ENCODE measurements at places on chromosomes 12 and 14.
A peak's percentile ranks its signal among the peaks of the same experiment; 100 is the strongest.

GRCh38 chr12:111089616-111090015 lies 169.2 kb upstream of the MYL2 start:
- no peak for DNase-seq

DNA sequence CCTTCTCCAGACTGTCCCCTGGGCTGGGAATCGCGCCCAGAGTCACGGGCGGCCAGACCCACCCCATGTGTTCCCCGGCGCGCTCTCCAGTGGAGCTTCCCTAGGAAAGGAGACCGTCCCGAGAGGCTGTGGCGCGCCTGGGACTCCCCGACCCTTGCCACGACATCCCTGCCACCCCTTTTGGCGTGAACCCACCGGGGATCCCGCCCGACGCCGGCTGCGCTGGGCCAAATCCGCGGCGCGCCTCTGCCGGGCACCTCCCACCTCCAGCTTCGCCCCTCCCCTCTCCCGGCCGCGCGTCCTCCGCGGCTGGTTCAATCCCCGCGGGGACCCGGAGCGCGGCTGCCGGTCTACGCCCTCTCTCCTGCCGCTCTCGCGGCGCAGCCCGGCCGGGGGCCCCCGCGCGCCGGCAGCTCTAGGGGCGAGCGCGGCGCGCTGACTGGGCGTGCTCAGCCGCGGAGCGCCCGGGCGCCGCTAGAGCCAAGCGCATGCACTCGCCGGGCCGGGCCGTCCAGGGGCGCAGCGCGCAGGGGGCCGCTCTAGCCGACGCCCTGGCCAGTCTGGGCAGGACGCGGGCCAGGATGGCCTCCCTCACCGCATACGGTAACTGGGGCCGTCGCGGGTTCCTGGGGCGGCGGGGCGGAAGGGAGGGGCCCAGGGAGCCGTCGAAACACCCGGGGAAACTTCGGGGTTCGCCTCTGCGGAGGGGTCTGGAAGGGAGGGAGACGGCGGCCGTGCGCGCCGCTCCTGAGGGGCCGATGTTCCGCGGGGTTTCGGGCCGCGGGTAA lies 77.4 kb upstream of the ANO4 start:
- peak; percentile 12 for DNase-seq

DNA sequence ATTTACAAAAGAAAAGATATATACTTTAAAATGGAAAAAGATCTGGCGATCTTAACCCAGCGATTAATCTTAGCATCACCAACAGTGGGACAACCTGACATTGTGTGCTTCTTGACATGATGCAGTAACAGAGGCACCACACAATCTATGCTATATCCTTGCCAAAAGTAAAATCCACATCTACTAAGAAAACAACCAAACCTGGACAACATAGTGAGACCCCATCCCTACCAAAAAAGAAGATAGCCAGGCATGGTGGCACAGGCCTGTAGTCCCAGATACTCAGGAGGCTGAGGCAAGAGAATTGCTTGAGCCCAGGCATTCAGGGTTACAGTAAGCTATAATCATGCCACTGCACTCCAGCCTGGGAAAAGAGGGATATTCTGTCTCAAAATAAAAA lies 50.5 kb downstream of the SINHCAF start:
- no peak for DNase-seq

DNA sequence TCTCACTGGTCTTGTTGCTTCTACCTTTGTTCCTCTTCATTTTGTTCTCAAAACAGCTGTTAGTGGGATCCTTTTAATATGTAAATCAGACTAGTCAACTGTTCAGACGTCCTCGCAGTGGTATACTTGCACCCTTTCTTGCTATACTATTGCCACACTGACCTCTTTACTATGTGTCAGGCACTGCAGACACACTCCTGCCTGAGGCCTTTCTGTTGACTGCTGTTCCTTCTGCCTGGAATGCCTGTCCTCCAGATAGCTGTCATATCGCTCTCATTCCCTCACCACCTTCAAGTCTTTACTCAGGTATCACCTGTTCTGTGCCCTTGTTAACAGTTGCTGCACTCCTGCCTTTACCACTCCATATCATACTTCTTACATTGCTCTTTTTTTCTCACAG lies 90.0 kb upstream of the TMEM263 start:
- no peak for DNase-seq

DNA sequence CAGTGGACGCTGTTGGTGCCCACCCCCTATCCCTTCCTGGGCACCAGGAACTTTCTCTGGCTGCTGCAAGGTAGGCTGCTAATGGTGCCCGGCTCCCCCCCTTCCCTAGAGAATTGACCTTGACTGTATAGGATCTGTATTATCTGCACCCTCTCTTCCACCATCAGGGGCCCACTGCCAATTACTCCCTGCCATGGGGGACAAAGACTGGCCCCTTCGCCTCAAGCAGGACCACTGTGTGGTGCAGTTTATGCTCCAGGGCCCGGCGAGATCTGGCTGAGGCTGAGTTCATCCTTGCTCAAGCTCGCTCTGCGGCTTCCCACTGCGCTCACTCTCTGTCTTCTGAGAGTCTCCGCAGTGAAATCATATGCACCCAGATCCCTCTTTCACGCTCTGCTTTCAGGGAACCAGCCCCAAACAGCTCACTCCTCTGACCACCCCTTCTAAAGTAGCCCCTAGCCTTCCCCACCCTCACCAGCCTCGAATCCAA lies 95.2 kb downstream of the LGMN start:
- no peak for DNase-seq

DNA sequence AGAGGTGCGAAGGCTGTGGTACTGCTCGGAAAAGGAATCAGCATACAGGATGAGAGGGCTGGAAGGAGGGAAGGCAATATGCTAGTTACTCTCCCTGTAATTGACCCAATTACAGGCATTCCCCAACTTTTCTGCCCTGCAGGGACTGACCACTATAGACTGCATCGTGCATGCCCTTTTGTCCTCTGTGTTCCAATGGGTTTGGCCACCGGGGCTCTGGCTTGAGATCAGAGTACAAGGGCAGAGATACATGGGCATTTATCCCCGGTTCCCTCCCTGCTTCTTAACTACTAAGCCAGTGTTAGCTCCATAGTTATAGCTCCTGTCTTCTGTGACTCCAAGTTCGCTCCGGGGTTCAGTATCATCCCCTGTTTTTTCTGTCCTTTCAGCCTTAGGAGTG lies 59.7 kb downstream of the GTF2A1 start:
- DNase-seq: no peak

DNA sequence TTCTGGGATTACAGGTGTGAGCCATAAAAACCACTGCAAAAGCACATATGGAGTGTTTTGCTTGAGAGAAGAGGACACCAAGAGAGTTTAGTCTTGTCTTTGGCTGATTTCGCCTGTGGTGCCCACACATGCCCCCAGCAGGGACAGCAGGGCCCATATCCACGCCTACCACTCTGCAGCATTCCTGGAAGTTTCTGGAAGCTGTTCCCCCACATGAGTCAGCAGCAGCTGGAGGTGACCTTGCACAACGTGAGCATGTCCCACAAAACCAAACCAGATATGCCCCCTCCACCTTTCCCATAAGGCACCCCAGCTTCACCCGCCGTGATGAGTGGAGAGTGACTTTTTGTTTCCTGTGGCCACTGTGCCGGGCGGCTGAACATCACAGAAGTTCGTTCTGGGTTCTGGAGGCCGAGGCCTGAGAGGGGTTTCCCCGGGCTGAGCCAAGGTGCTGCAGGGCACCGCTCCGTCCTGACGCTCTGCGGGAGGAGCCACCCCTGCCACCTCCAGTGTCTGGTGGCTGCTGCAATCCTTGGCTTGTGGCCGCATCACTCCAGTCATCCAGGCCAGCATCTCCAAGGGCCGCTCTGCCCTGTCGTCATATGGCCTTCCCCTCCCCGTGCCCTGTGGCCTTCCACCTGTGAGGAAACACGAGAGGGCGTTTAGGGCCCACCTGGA lies 4.7 kb downstream of the ASPG start:
- DNase-seq: no peak

DNA sequence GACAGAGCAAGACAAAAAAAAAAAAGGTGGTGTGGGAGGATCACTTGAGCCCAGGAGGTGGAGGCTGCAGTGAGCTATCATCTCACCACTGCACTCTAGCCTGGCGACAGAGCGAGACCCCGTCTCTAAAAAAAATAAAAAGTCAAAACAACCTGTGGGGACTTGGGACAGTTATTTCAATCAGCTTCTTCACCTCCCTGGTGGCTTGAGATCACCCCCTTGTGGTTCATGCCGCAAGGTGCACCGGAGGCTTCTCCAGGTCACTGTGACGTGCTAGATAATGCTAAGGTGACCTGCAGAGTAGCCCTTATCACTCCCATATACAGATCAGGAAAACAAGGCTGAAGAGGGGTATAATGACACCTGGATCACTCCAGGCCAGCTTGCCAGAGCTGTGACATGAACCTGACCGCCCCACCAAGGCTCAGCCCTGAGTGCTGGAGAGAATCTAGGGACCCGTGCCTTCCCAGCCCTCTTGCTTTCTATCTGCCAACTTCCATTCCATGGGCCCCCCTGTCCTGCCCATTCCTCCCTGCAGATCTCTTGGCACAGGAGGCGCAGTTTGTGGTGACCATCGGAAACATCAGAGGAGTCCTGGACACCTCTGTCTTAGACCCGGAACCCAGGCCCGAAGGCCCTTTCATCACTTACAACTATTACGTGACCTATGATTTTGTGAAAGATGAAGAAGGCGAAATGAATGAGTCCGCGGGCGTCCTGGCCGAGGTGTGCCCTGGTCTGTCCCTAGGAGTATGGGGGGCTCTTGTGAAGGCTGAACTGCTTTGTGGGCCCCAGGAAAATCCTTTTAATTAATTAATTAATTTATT lies 8.1 kb downstream of the LRRC43 start:
- peak; percentile 26 for DNase-seq

GRCh38 chr12:34626363-34627157 lies 604.3 kb downstream of the ALG10 start:
- DNase-seq: no peak

- no peak for DNase-seq
Measured at GRCh38 chr14:52780893-52781292, 10.5 kb downstream of the GNPNAT1 start.

- no peak for DNase-seq
Measured at GRCh38 chr12:4160314-4161040, 113.1 kb upstream of the CCND2 start.

- no peak for DNase-seq
Measured at GRCh38 chr12:99260456-99260996, 387.0 kb upstream of the GARIN6 start.

- DNase-seq: no peak
Measured at GRCh38 chr14:94119071-94119470, 8.5 kb downstream of the IFI27 start.

GRCh38 chr12:90618586-90618985 lies 336.4 kb downstream of the CCER1 start:
- DNase-seq: peak; percentile 4

Measured in fibroblast of skin of abdomen (primary cell).